ENCODE measurements at places on chromosomes 1 and 21.

- DNase-seq, result no peak
Measured at GRCh38 chr1:30104551-30104950, 618.8 kb downstream of the MATN1 start.

- DNase-seq, result no peak
Measured at GRCh38 chr1:85282424-85282823, 6.0 kb upstream of the BCL10 start.

DNA sequence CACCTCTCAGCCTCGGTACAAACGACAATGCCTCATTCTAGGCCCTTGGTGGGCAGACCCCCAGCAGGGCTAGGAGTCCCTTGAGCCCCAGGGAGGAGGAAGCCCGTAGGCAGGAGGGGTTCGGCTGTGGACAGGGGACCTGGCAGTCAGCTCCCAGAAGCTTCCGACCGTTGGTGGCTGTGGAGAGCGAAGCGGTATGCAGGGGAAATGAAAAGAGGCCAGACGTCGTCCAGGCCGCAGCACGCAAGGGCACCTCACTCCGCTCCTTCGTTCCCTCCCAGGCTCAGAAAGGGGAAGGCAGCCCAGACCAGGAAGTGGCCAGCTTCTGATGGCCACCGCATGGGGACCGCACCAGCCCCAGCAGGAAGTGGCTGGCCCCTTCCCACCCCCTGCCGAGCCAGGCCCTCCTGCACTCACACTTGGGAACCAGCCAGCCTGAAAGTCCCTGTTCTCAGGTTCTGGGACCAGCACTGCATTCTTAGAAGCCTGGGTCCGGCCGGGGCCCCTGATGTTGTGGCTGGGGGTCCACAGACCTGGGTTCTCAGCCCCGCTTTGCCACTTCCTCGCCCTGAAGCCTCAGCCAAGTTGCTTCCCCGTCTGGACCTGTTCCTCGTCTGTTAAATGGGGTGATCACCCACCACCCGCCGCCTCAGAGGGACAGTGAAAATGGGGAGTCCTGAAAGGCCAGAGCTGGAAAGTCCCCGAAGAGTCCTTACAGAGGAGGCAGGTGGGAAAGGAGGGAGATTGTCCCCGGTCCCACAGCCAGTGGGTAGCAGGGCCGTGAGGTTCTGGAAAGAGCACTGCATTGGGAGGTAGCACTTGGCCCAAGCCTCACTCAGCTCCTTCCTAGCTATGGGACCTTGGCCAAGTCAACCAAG, 104.0 kb upstream of the RUNX3 start:
- DNase-seq, result no peak

DNA sequence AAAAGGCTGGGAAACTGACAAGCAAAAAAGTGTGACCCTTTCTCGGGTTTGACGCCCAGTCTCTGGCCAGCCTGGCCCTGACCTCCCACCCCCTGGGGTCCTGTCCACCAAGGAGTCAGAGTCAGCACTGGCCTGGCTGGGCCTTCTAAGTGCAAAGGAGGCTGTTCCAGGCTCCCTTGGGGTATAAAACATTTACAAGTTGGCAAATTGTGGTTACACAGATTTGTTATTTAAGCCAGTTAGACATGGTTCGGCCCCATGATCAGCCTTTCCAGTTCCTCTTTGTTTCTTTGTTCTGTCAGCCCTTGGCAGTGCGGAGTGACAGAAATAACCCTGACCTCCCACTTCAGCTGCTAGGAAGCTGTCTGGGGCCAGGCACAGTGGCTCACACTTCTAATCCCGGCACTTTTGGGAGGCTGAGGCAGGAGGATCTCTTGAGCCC, 161.6 kb upstream of the RAB4A start:
- DNase-seq, result no peak

DNA sequence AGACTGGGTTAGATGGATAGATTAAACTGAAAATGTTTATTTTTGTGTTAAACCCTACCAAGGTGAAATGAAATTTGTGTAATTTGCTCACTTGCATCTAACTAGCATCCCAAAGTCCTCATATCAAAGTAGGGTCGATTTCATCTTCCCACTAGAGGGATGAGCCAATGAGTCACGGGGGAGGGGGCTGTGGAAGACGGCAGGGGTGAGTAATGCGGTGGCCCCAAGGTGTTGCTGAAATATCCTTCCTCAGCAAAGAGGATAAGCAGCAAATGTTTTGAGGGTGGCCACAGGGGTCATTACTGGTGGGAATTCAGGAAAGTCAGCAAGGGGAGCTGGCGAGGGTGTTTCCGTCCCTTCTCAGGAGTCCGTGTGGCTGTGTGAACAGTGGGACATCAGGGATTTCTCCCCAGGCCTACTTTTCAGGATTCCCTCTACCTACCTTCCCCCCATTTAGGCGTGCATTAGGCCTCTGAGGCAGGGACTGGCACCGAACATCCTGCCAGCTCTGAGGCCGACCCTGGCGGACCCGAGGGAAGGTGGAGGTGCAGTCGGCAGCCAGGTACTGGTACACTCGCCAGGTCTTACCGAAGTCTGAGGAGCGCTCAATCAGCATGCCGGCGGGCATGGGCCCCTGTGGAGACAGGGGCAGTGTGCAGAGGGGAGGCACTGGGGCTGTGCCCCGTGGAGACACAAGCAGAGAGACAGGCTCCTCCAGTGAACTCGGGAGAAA, 18.1 kb downstream of the LAMB3 start:
- DNase-seq, result no peak

DNA sequence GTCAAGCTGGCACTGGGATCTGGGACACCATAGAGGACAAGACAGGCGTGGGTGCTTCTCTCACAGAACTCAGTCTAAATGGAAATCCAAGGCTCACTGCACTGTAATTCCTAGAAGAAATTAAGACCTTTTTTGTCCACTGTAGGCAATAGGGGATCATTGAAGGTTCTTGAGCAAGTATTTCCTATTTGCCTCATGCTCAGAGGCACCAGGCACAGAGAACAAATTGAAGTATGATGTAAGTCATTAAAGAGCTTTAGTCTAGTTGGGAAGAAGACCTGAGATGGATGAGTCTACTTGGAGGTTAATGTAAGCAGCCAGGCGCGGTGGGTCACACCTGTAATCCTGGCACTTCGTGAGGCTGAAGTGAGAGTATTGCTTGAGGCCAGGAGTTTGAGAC, 34.6 kb downstream of the EIF2D start:
- DNase-seq, result no peak

GRCh38 chr1:220902916-220903315, 23.7 kb downstream of the HLX start:
- DNase-seq, result no peak

DNA sequence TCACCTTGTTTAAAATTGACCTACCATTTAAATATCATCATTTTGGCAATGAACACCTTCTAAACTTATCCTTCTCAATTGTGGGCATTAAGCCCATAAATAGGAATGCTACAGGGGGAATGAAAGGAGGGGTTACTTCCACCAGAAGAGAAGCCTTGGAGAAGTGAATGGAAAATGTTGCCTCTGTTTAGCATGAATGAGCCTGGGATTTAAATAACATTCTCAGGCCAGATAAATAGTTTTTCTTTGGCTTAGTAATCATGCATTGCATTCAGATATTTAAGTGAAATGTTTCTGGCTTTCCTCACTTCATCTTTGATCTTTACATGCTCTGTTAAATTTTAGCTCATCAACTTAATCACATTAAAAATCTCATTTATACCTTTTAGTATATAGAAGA, 284.3 kb upstream of the FMN2 start:
- no peak for DNase-seq

DNA sequence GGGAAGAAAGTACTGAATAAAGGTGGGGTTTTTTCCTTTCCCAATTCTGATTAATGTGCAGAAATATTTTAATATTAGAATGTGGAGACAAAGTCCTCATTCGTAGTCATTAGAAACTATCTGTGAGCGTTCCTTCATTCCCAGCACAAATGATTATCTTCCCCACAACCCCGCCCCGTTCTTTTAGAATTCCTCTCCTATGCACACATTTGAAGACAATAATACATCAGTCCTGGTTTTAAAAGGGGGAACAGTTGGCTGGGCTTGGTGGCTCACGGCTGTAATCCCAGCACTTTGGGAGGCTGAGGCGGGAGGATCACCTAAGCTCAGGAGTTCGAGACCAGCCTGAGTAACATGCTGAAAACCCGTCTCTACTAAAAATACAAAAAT, 876 bp downstream of the ALDH9A1 start:
- DNase-seq, result no peak

DNA sequence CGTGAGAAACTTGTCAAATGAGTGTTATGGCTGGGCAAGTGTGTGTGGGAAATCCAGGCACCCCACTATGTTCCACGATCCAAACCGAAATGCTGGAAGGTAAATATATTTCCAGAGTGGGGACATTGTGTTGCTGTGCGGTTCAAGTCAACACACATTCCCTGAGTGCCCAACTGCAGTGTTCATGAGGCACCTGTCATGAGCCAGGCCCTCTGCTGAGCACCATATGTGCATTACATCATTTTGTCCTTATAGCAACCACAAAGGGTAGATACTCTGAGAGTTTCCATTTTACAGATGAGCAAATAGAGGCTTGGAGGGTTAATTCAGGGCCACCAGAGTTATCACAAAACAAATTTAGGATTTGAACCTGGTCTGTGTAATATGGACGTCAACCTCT, 59.9 kb upstream of the SOD1 start:
- DNase-seq, result no peak

Data from stimulated activated CD4-positive, alpha-beta T cell treated with anti-CD3 and anti-CD28 coated beads, Interleukin-12 subunit alpha, Interleukin-12 subunit beta, amount 100 ng/mL, for 48 hours (primary cell).